Peyer's patch (tissue), 4 donors: ENCODE measurements at places on chromosomes 1 and 21. TPM values are rescaled to one million over a fixed set of nuclear protein-coding genes. Genes with fewer than 3 reads are reported as not detected.

The SPRR2B gene
- total RNA-seq: not detected

The GNG4 gene
- total RNA-seq: 9.1 TPM

The TMIGD3 gene
- total RNA-seq: 2.1 TPM

The LRRC39 gene
- 2.4 TPM for total RNA-seq

The UMODL1 gene
- total RNA-seq: 0.95 TPM

GRCh38 chr1:95685081-95685480, 451.1 kb downstream of the RWDD3 start:
- H3K36me3 ChIP-seq: no peaks in the 10 kb centered on the region
- no peak overlapping the region for H3K27ac ChIP-seq
- H3K27me3 ChIP-seq: no peaks in the 10 kb centered on the region
- DNase-seq: no peak

DNA sequence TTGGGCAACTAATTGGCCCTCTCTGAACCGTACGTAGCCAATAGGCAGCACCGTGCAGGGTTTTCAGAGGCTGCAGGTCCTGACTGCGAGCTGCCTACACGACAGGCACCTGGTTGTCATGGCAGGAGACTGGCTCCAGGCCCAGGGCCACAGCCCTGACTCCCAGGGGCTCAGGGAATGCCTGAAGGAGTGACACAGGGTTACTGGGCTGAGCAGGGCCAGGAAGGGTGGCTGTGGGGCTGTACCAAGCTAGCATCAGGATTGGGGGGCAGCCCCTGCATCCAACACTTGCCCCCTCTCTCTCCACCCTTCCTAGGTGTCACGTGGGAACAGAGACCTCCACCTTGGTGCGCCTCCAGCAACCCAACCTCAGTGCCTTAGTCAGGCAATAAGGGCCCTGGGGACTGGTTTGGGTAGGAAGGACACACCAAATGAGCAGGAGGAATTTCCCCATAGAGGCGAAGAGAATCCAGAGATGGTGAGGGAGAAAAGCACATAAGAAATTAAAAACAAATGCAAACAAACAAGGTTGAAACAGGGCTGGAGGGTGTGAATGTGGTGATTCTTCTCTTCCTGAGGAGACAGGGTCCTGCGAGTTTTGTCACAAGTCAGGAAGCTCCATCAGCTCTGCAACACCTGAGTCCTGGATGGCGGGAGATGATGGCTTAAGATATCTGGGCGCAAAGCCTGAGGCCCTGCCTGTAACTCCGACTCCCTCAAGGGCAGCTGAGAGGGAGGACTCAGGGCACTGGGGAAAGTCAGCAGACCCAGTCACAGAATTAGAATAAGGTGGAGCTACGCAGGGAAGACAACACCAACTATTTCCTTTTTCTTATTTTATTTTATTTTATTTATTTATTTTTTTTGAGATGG, 19.7 kb upstream of the RNU1-4 start:
- no peak for DNase-seq
- H3K27ac ChIP-seq: no peak overlapping the region
- no peaks in the 10 kb centered on the region for H3K27me3 ChIP-seq
- no peak overlapping the region for H3K4me3 ChIP-seq
- no peaks in the 10 kb centered on the region for H3K4me1 ChIP-seq
- no peaks in the 10 kb centered on the region for H3K36me3 ChIP-seq

DNA sequence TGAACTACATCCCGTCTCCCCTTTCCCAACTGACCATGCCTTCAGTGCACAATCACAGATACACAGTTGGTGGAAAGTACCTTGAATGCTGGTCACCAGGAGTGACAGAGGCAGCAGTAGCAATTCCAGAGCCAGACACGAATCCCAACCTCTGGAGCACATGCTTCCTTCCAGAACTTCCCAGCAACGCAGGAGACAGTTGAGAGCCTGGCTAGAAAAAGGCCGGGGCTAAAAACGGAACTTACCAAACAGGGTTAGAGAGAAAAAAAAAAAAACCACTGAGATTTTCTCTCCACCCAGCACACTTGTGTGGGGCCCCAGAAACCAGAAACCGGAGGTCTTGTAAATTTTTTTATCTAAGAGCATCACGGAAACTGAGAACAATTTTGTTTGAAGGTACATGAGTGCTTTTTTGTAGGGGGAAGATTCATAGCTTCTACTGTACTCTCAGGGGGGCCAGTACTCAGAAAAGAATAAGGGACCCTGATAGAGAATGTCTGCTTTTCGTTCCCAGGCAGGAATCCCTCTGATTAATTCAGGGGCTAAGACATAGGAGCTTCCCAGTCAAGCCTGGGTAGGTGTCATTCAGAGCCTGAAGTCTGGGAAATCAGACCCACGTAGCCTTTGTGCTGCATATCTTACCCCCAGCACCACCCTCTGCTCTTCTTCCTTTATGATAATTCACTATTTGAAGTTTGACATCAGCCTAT, at the start of gene CD48:
Gene CD48 (minus strand): TSS at position 221 of the 710 bp plus-strand sequence. CDS start 59 bp downstream, at position 162.
- no peaks in the 10 kb centered on the region for H3K4me1 ChIP-seq
- H3K4me3 ChIP-seq: peak within 1 kb of the TSS; percentile 43
- no peaks in the 10 kb centered on the region for H3K27me3 ChIP-seq
- no peaks in the 10 kb centered on the region for H3K36me3 ChIP-seq
- peak; percentile 63 for DNase-seq

GRCh38 chr1:85048296-85049064, at the start of gene MCOLN3:
TSS of gene MCOLN3 (minus strand) at chr1:85048500. CDS start at chr1:85045360, 3,140 bp downstream.
- H3K4me3 ChIP-seq: peak within 1 kb of the TSS; percentile 76
- H3K27ac ChIP-seq: no peak within 1 kb of the TSS
- H3K36me3 ChIP-seq: no peaks in the 10 kb centered on the region
- H3K4me1 ChIP-seq: no peaks in the 10 kb centered on the region
- peak; percentile 21 for DNase-seq

DNA sequence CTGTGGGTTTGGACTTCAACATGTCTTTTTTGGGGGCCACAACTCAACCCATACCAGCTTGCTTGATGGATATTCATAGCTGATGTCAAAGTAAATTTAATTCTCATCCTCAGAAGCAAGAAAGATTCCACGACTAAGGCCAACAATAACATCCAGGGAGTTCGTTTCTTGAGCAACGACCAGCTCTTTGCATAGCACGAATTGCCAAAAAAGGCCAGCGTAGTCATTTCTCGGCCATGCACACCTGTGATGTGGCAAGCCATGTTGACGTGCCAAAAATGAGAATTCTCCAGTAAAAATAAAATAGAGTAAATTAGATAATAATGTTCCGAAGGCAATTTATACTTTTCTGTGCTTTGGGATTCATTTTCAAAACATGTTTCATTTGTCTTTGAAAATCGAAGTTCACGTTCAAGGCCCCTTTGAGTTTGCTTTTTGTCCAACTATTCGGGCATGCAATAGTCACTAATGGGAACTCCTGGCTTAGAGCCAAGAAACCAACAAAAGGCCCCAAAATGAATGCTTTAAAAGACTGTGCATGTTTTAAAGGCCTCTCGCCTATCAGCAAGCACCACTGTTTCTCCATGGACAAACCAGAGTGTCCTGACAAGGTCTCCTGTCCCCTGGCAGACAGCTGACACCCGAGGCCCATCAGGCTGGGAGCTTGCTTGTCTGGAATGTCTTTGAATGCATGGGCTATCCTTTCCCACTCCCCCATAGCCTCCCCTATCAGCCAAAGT, 14.4 kb upstream of the IGSF5 start:
- H3K4me1 ChIP-seq: no peaks in the 10 kb centered on the region
- DNase-seq: no peak
- no peaks in the 10 kb centered on the region for H3K36me3 ChIP-seq
- H3K27me3 ChIP-seq: no peaks in the 10 kb centered on the region
- no peak overlapping the region for H3K4me3 ChIP-seq

DNA sequence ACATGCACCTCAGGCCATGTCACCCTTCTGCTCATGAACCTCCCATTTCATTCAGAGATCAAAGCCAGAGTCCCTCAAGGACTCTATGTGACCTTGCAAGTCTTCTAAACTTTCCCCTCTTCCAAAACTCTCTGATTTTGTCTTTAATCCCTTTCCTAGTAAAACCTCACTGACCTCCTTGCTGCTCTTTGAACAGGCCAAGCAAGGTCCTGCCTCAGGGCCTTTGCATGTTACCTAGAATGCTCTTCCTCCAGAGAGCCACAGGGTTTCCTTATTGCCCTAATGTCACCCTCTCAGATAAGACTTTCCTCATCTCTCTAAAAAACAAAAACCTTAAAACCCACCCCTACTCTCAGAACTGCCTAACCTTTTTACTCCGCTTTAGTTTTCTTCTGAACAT, 26.6 kb downstream of the IL23R start:
- H3K4me3 ChIP-seq: no peak overlapping the region
- H3K27ac ChIP-seq: no peak overlapping the region
- DNase-seq: no peak
- H3K27me3 ChIP-seq: no peaks in the 10 kb centered on the region
- no peaks in the 10 kb centered on the region for H3K36me3 ChIP-seq

DNA sequence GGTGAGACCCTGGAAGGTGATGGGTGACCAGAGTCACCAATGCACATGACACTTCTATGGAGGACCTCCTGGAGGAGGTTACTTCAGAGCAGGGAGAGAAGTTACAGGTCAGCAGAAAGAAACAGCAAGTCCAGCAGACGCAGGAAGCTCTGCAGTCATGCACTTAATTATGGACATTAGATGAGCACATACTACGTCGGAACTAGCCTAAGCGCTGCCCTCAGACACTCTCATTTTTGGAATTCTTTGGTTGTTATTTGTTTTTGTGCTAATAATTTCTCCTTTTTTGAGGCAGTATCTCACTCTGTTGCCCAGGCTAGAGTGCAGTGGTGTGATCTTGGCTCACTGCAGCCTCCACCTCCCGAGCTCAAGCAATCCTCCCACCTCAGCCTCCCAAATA, 93.3 kb upstream of the IFFO2 start:
- H3K36me3 ChIP-seq: no peaks in the 10 kb centered on the region
- H3K4me1 ChIP-seq: no peaks in the 10 kb centered on the region

DNA sequence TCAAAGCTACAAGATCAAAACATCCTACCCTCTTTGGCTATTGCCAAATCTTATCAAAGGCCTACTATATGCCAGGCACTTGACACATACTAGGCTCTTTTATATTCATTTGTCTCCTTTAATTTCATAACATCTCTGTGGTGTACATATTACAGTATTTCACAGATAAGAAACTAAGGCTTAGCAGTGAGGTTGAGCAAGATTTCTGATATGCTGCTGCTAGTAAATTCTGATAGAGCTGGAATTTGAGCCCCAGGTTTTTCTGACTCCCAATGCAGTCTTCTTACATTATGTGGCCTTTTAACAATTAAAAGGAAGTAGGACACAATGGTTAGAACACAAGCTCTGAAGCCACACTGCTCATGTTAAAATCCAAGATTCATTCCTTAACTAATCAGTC, 16.8 kb downstream of the CCDC185 start:
- DNase-seq: no peak
- H3K4me3 ChIP-seq: no peak overlapping the region
- H3K27me3 ChIP-seq: no peaks in the 10 kb centered on the region
- H3K4me1 ChIP-seq: no peaks in the 10 kb centered on the region
- no peaks in the 10 kb centered on the region for H3K36me3 ChIP-seq

DNA sequence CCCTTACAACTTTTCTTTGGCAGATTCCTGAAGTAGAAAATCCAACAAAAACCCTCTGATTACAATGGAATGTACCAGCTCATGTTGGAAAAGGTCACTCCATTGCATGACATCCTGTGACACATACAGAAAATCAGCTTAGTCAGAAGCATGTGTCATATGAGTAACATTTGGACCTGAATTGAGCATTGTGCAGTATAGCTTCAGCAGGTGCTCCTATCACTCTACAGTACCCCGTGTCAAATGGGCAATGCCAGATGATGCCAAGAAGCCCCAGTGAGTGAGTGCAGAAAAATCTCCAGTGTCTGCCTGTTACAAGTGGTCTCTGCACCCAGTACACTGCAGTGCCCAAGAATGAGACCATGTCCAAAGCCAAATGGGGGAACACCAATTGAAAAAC, 129.7 kb upstream of the RUNX1 start:
- no peak overlapping the region for H3K4me3 ChIP-seq
- H3K27ac ChIP-seq: no peak overlapping the region
- no peak for DNase-seq

DNA sequence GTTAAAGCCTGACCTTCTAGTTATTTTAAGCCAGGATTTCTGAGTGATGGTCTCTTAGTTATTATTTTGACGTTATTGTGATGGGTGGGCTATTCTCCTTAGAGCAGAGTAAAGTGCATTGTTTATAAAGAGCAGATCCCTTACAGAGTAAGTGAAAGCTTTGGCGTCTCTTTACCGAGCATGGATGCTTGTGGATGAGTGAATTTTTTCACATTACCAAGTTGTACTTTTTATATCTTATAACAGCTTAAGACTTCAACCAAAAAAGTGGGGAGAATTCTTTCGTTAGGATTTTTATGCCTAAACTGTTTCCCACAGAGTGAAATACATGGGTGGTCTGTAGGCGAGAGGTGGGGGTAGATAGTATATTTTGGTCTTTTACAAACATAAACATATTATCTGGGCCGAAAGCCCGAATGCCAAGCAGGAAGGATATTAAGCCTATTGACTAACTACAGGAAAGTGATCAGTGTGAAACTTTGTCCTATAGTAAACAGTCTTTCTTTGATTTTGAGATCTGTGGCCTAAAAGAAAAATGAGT, 279.1 kb upstream of the C1orf105 start:
- H3K4me1 ChIP-seq: no peaks in the 10 kb centered on the region
- H3K4me3 ChIP-seq: no peak overlapping the region
- peak overlapping the region; percentile 87 for H3K27ac ChIP-seq
- H3K36me3 ChIP-seq: no peaks in the 10 kb centered on the region

GRCh38 chr1:52263153-52263910, 102.7 kb downstream of the CC2D1B start:
- no peak overlapping the region for H3K27ac ChIP-seq
- H3K36me3 ChIP-seq: no peaks in the 10 kb centered on the region
- H3K27me3 ChIP-seq: no peaks in the 10 kb centered on the region
- DNase-seq: no peak

GRCh38 chr1:179591592-179592580, at the start of gene TDRD5:
TSS of gene TDRD5 (plus strand) at chr1:179591832. CDS start at chr1:179592616, 784 bp downstream.
- H3K27ac ChIP-seq: no peak within 1 kb of the TSS
- no peaks in the 10 kb centered on the region for H3K27me3 ChIP-seq
- DNase-seq: no peak

DNA sequence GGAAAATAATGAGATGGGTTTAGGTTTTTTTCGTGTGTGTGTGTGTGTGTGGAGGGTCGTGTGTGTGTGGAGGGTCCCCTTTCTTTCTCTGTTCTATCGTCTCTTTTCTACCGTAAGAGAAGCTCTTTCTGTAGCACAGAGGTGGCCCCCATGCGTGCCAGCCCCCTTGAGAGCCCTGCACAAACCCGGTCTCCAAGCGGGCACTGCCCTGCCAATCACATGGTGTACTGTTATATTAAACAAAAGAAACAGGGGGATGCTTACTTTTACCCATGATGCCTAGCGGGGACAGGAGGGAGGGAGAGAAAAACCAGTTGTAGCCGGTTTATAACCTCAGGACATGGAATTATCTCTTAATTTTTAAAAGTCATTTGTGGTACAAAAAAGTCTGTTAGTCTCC, 41.0 kb downstream of the GATAD2B start:
- DNase-seq: no peak
- H3K27me3 ChIP-seq: no peaks in the 10 kb centered on the region
- H3K27ac ChIP-seq: no peak overlapping the region
- H3K4me1 ChIP-seq: no peaks in the 10 kb centered on the region
- H3K36me3 ChIP-seq: no peaks in the 10 kb centered on the region
- H3K4me3 ChIP-seq: no peak overlapping the region
